ENCODE measurements at places on chromosomes 1 and 21.

DNA sequence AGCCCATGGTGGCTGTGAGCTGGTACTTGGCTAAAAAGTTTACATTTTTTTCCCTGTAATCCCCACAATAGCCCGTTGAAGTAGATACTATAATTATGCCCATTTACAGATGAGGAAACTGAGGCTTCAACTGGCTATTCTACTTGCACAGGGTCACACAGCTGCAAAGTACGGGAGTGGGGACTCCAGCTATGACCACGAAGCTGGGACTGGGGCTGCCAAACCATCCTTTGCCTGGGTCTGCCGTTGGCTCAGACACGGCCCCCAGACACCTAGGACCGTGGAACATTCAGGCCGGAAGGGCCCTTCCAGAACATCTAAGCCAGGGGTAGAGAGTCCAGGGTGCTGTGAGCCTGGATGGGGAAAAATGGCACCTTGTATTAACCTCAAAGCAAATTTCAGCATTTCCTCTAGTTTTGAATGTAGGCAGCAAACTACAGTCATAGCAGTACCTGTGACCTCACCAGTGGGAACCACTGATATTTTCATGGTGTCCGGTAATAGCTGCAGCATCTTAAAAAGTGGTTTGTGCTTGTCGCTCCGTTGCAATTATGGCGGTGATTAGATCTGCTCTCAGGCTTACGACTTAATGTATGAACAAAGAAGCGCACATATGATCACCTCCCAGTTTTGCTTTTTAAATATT, 4.3 kb downstream of the TP73 start:
- DNase-seq = no peak

GRCh38 chr1:77018311-77018710, 151.0 kb downstream of the ST6GALNAC5 start:
- DNase-seq = no peak

DNA sequence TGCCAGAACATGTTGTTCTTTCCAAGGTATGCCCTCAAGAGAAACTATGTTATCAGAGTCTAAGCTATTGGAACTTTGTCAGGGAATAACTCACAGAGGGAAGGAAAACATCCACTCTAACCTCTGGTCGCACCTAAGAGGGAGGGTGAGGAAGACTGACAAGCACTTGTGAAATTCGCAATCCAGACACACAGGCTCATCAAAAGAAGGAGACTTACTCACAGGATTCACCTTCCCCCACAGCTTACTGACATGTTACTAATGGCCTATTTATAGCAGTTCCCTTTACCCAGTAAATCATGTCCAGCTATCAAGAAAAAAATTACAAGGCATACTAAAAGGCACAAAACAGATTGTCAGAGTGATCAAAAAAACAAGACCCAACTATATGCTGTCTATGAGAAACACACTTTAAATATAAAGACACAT, 36.9 kb downstream of the WDR64 start:
- no peak for DNase-seq

- no peak for DNase-seq
Measured at GRCh38 chr1:212040629-212041412, 5.3 kb downstream of the DTL start.

- DNase-seq = no peak
Measured at GRCh38 chr1:92194511-92194910, 23.2 kb upstream of the C1orf146 start.

GRCh38 chr1:247102381-247102780, 1.8 kb downstream of the ZNF669 start:
- no peak for DNase-seq

GRCh38 chr1:166129006-166129405, 37.8 kb downstream of the FAM78B start:
- DNase-seq = no peak

DNA sequence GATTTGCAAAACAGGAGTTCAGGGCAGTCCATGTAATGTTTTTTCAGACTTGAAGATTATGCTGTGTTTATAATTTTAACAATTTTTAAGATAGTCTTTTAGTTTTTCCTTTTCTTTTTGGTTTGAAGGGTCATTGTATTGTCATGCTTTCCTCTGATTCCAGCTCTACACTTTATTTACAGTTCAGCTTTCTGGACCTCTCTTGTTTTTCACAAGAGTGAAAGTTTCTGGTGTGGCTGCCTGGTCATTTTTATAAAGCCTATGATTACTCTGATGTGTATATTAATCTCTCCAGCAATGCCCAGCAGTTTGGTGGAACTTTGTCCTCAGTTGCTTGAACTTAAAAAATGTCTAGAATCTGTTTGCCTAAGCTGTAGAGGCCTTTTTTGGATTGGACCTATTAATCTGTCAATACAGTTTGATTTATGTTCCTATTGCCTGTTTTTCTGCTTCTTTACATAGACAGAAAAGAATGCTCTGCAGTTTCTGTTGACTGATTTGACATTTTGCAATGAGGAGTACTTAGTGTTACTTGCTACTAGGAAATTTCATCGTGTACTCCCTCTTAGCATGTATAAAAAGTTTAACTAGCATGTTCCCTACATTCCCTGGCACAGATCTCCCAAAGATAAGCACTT, 52.2 kb downstream of the XCL2 start:
- DNase-seq = no peak

DNA sequence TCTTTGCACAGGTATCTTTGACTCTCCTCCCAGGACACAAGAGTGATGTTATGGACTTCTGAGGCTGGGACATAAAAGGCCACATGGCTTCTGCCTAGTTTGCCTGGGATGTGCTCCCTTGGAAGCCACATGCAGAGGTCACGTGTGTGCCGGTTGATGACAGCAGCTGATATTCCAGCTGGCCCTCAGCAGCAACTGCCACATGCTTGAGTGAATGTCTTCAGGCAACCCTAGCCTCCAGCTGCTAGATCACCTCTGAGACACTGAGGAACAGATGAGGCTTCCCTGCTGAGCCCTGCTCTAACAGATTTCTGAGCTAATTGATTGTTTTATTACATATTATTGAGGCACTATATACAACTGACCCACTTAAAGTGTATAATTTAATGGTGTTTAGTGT, 11.6 kb upstream of the AKR7A3 start:
- no peak for DNase-seq

GRCh38 chr1:68459796-68460195, 10.0 kb upstream of the RPE65 start:
- no peak for DNase-seq

- no peak for DNase-seq
Measured at GRCh38 chr1:193562121-193562520, 375.7 kb upstream of the B3GALT2 start.
